ENCODE measurements at places on chromosomes 7 and 10.

DNA sequence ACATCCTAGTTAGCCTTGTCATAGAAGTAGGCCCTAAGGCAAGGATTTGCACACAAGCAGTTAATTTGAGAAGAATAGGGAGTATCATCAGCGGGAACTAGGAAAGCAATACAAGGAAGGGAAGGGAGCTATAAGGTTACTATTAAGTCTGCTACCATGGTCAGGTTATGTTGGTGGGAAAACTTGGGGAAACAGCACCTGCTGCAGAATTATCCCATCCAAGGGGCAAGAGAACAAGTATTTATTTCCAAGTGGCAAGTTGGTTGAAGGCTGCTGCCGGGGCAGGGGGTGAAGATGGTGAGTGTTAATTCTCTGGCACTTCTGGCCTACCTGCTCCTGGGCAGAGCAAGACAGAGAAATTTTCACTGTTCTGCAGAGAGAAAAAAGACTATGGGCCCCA lies 55.0 kb downstream of the CAV1 start:
- no peak for DNase-seq

GRCh38 chr7:108404509-108405420 lies 51.5 kb downstream of the NRCAM start:
- no peak for DNase-seq

- no peak for DNase-seq
These were observed 14.6 kb downstream of the TMEM243 start for GRCh38 chr7:87204933-87205332.

GRCh38 chr10:89279421-89279869 lies 22.4 kb upstream of the IFIT2 start:
- no peak for DNase-seq

DNA sequence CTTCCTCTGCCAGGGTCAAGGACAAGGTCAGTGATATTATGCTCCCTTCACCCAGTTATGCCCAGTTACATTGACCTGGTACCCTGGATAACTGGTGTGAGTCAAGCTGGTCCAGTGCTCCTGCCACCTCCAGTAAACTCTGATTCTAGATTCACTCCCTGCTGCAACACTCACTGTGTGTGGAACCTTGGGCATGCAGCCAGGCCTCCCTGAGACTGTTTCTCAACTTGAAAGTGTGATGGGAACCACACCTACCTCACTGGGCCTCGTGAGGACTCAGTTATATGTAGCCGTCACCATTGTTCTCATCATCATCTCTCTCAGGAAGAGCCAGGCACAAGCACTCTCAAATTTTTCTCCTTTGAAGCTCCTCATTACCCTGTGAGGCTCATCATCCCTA lies 935 bp upstream of the ZNF736 start:
- no peak for DNase-seq

DNA sequence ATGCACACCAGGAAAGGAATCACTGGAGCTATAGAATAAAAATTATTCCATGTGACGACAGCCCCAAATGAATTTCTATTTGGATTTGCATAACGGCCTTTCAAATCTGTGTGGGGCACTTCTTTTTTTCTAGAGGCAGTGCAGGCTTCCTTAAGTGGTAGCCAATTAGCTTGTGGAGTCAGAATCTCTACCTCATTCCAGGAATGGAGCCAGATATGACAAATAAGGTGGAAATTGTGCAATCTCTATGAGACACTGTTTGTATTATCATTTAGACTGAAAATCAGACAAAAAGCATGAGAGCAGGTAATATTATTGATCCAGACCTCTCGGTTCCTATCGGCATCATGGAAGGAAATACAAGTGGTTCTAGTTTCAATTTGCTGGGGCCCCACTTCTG lies 78.7 kb downstream of the BEND7 start:
- no peak for DNase-seq

DNA sequence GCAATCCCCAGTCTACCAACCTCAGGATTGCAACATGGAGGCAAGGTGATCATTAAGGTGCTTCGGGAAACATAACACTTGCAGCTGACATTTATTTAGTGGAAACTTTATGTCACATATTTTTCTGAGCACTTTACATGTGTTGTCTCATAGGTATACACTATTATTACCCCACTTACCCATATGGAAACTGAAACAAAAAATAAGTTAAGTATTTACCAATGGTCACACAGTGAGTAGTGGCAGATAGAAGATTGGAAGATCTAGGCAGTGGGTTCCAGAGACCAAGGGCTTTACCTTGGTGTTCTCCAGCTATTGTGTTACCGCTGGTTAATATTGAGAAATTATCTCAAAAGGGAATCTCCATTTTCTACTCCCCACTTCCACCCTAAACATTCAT lies 1279.1 kb upstream of the SORCS1 start:
- no peak for DNase-seq

DNA sequence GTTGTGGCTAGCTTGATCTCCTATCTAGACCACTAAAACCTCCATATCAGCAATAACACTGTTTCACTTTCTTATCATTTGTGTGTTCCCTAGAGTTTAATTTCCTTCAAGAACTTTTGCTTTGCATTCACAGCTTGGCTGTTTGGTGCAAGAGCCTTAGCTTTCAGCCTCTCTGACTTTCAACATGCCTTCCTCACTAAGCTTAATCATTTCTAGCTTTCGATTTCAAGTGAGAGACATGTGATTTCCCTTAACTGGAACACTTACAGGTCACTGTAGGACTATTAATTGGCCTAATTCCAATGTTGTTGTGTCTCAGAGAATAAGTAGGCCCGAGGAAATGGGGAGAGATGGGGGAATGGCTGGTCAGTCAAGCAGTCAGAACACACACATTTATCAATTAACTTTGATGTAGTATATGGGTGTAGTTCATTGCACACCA lies 10.6 kb upstream of the BPGM start:
- DNase-seq = no peak

DNA sequence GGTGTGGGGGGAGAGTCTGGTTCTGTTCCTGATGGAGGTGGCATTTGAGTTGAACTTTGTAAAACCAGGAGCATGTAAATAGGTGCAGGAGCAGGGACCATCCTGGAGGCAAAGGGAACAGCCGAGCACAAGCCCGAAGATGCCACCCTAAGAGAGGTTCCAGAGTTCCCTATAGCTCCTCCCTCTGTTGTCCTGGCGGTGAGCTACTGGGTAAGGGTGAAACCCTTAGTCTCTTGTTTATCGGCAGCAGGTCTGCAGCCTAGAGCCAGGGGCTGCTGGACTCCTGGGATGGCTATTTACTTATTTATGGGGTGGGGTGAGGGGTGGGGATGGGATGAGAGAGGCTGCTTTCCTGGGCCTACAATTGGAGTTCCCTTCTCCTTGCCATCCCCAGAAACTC lies 6.5 kb upstream of the LBX1 start:
- DNase-seq = no peak

DNA sequence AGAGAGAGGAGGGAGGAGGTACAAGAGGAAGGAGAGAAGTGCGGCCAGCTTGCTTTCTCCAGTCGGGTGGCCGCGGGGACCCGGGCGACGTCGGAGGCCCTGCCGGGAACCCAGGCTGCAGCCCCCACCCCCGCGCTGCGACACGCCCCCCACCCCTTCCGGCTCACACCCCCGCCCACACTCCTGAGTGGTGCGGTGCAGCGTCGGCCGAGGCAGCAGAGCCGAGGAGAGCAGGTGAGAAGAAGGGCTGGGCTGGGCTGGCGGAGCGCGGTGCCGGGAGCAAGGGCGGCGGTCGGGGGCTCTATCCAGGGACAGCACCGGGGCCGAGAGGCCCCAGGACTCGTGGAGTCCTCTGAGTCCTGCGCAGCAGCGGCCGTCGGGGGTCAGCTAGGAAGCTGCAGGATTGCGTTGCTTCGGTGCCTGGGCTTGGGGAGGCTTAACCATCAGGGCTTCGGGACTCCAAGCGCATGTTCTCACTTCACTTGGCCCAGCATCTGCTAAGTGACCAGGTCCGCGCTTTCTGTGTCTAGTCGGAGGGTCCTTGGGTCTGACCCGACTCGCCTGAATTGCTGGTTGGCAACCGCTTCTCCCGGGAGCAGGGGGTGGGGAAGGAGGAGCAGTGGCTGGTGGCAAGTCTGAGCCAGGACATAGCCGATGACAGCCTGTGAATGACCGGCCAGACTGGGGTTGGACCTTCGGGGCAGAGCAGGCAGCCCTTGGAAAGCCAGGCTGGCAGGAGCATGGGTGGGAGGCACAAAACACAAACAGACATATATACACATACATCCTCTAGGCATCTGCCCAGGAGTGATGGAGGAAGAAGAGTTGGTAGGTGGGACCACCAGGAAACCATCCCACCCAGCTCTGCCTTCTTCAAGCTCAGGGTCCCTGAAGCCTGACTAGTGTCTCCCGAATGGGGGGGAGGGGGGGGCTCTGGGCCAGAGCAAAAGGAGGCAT lies 683 bp downstream of the CHAT start:
- DNase-seq = no peak

GRCh38 chr7:24833549-24833948 lies 76.3 kb upstream of the GSDME start:
- no peak for DNase-seq

DNA sequence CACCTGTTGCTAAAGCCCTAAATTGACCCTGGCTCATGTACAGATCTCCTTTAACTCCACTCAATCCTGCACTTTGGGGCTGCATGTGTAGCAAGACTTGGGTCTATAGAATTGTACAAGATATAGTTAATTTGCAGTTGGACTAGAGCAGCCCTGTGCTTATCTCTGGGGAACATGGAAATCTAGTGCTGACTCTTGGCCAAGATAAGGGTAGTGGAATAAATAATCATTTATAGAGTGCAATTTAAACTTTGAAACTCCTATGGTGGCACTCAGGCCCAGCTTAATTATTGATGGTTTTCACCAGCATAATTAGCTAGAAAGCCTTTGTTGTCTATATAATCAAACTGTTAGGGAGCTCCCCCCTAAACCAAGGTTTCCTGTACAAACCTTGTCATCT lies 39.2 kb upstream of the MBL2 start:
- DNase-seq = no peak

DNA sequence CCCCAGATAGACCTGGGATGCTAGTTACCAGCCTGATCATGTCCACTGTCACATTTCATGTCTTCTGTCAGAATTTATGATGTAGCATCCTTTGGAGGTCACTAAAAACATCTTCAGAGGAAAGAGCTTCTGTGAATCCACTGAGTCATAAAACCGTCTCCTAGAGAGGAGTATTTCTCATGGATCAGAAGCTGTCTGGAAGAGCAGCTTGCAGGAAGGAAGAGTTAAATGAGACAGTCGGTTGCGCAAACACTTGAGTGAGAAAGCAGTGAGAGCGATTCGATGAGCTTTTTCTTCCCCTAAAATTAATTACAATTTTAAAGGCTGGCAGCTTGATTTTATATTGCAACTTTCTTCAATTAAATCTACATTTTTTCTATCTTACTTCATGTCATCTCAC lies 47.2 kb upstream of the WDR11 start:
- DNase-seq = no peak

- DNase-seq = no peak
These were observed 15.6 kb downstream of the SEC31B start for GRCh38 chr10:100504096-100504495.

DNA sequence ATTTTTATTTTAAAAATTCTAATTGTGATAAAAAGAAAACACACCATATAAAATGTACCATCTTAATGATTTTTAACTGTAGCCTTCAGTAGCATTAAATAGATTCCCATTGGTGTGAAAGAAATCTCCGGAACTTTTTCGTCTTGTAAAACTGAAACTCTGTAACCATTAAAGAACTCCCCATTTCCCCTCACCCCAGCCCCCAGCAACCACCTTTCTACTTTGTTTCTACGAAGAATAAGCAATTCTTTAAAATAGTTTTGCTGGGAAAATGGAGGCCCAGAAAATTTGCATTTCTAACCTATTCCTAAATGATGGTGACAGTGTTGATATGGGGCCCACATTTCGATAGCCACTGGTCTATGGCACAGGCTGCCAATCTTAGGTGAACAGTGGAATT lies 305.4 kb upstream of the PFKP start:
- no peak for DNase-seq

- DNase-seq = no peak
These were observed 79.3 kb upstream of the PDZD8 start for GRCh38 chr10:117454502-117454901.

GRCh38 chr7:123961771-123962170 lies 36.7 kb downstream of the SPAM1 start:
- DNase-seq = no peak

GRCh38 chr10:128560406-128560805 lies 434.2 kb upstream of the MKI67 start:
- DNase-seq = no peak

DNA sequence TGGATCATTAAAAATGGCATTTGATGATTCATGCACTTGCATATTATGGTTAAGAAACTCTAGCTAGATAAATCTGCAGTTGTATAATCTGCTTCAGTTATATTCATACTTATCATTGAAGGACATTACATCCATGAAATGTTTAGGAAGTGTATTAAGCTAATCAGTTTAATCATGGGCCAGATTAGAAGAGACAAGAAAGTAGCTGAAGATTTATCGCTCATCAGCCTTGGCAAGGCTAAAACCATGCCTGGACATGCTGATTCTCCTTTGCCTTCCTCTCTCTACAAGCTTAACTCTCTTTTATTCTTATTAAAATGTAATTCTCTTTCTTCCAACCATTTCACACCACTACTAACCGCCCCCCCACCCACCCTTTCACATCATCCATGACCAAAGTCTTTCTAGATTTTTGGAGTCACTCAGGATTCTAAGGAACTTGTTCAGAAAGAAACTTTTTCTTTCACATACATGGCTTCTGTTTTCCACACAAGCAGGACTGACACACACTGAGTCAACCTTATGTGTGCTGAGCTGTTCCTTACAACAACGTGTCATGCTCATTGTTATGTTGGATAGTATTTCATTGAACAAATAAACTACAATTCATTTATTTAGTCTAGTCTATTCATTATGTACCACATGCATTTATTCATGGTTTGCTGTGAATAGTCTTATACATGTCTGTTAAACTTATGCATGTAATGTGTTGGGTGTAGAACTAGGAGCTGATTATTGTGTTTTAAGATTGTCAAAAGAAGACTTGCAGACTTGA lies 227.3 kb upstream of the SP8 start:
- no peak for DNase-seq

DNA sequence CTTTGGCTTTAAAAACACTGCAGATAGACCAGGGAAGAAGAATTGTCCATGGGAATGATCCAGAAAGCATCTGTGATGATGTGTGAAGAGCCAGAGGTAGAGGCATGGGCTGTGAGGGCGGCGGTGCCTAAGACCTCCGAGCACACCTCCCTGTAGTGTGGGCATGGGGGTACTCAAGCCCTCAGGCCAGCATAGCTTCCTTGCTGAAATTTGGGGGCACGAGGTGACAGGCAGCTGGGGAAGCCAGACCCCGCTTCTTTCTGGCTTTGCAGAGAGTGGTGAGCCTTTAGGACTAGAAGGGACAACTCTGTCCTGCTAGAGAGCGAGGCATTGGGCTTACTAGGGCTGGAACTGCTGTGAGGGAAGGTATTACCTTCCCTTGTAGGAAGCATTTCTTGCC lies 187.7 kb upstream of the SH2B2 start:
- DNase-seq = no peak

DNA sequence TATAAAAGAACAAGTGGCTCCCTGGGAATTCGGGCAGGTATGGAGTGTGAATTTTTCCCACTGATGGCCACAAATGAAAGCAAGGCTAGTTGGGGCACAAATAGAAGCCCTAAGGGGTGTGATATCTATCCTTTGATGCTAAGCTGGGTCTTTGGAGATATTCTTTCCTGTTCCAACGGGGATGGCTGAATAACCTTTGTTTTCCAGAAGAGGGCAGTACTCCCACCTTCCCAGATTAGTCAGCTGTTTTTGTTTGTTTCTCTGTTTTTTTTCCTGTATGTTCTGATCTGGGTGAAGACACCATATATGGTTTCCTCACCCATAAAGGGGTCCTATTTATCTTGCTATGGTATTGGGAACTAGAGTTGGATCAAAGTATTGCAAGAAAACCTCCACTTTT lies 947.7 kb upstream of the SORCS1 start:
- no peak for DNase-seq

All from activated CD8-positive, alpha-beta memory T cell treated with anti-CD3 and anti-CD28 coated beads for 4 hours (primary cell).